ENCODE measurements at places on chromosomes 6 and 20.

DNA sequence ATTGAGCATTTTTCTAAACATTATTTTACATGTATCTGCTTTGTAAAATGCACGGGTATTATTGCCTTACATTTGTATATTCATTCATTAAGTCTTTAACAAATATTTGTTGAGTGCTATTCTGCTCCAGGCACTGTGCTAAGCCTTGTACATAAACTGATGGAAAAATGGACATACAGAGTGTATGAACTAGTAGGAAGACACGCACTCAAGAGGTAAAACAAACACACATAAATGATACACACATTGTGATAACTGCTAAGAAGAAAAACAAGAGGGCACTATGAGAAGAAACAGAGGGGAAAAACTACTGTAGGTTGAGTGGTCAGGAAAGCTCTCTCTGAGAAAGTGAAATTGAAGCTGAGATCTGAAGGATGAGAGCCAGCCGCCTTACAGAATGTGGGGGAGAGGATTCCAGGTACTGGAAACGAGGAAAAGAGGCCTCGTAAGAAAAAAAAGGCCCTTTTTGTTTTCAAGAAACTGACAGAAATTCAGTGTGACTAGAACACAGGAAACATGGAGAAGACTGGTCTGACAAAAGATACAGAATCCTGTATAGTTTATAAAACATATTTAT, 117.5 kb downstream of the EYA4 start:
- no peak for DNase-seq

DNA sequence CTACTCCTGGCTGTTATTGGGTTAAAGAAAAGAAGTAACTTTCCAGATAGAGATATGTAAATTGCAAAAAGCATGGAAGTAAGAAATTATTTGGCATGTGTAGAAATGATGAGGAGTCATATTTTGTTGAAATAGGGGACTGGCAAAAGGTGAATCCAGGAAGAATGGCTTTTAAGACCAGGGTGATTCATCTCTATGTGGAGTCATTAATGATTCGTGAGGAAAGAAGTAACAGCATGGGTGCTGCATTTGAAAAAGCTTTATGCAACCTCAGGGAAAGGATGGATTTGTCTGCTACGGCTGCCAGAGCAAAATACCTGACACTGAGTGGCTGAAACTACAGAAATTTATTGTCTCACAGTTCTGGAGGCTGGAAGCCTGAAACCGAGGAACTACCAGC, 14.8 kb upstream of the SYNE1 start:
- DNase-seq = no peak

DNA sequence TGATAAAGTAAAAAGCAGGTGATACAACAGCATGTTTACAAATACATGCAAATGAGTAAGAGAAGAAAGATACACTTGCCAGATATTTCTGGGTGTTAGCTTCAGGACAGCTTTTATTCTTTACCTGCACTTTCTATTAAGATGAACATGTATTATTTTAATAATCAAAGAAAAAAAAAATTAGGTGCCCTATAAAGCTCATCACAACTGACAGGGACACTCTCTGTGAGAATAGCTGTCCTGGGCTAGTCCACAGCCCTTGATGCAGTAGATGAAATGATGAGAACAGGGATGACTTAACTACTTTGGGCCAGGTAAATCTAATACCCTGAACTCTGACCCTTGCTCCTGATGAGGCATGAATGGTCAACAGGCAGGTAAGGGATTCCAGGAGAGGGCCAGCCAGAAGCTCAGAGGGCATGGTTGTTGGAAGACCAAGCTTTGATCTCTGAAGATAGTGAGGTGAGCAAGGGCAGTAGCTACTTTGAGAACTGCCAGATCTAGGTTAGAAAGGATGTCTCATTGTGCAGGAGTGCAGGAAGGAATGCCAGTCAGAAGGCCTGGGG, 15.6 kb downstream of the NSFL1C start:
- DNase-seq = no peak

DNA sequence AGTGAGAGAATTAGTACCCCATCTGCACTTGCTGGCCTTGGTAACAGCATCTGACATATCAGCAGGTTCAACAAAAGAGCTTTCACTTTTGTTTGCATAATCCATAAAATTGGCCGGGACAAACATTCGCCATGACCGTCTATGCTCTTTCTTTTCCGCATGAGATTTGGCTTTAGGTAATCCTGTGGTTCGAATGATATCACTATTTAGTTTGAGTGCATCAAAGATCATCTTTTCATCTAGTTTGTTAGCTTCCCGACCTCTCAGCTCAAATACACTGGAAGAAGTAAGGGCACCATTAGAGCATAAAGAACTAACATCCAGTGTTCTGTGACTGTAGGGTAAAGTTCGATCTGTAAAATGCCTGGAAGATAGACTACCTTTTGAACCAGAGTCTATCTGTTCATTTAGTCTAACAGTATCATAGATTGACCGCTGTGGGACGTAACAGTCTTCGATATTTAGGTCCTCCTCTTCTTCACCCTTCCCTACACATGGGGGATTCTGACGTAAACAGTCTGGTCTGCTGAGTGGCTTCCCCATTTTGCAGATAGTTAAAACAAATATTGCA, 101.6 kb downstream of the DST start:
- DNase-seq = peak; percentile 20

GRCh38 chr6:7532821-7533220, 8.7 kb upstream of the DSP start:
- no peak for DNase-seq

DNA sequence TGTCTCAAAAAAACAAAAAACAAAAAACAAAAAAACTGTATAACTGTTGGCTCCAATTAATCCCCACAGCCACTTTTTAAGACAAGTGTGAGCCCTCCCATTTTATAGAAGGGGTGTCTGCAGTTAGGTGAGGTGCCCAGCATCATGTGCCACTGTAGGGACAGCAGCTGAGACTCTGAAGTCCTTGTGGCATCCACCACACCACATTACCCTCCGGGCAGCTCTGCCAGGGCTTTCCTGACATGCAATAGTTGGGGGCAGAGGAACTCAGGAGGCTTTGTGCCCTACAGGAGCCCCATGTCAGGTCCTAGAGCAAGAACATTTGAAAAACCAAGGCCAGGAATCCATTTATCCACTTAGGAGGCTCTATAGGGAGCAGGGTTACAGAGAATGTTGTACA, 17.3 kb downstream of the PKIG start:
- DNase-seq = no peak

DNA sequence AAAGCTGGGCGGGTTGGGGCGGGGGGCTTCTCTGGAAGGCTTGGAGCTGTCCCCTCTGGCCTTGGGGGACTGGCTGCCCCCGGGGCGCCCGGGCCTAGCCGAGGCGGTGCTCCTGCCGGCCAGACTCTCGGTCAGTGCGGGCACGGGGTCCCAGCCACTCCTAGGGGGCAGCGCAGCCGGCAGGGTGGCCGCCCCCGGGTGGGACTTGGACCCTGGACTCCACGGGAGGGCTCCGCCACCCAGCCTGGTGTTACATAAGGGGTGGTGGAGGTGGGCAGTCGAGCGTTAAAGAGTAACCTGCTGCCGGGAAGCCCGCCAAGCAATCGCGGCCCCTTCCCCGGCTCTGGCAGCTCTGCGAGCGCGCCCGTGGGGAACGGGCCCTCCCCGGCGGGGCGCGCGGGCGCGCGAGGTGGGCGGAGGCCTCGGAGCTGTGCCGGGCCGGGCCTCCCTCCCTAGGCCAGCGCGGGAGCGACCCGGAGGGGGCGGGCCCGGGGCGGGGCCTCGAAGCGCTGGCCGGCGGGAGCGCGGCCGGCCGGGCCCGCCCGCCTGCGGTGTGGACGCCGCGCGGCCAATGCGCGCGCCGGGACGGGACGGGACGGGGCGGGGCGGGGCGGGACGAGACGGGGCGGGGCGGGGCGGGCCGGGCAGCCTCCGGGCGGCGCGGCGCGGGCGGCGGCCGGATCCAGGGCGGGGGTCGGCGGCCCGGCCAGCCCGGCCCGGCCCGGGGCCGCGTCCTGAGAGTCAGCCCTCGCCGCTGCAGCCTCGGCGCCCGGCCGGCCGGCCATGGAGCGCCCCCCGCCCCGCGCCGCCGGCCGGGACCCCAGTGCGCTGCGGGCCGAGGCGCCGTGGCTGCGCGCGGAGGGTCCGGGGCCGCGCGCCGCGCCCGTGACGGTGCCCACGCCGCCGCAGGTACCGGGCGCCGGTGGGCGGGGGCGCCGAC, at the start of gene SLC2A4RG:
Gene SLC2A4RG, plus strand, starts transcription at position 647 of the 940 bp plus-strand sequence. Its CDS starts 137 bp downstream, at position 784.
- DNase-seq = peak; percentile 93

DNA sequence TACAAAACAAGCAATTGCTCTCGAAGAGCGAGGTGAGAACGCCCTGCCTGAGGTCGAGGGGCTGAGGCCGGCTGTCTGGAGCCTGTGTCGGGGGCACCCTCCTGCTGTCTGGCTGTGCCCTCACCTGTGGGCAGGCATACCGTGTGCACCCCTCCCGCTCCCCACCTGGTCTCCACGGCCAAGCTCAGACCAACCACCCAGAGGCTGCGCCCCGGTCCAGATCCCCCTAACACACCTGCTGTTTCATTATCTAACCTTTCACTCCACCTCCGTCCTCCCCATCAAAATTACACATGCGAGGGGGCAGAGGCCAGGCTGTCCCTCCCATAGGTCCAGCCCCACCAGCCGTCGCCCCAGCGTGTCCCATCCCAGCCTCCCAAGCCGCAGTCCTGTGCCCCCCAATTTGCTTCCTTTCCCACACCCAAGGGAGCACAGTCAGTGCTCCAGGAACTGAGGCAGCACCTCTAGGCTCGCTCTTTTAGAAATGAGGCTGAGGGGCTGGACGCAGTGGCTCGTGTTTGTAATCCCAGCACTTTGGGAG, 35.2 kb downstream of the NTSR1 start:
- no peak for DNase-seq
